HCT116 (cell line): ENCODE measurements at places on chromosomes 5 and 9. TPM values are rescaled to one million over a fixed set of nuclear protein-coding genes. Genes with fewer than 3 reads are reported as not detected.

The LMAN2 gene
- 128 TPM for total RNA-seq

The SLC25A2 gene
- total RNA-seq, result 0.42 TPM

The GPRIN1 gene
- total RNA-seq, result 14.2 TPM

The SLC6A3 gene
- not detected for total RNA-seq

The ANKDD1B gene
- 0.84 TPM for total RNA-seq

The PAX5 gene
- 0.17 TPM for total RNA-seq

The PCDHGB6 gene
- total RNA-seq, result 0.22 TPM

The SNCAIP gene
- not detected for total RNA-seq
